ENCODE measurements at places on chromosomes 16 and 17. TPM values are rescaled to one million over a fixed set of nuclear protein-coding genes. Genes with fewer than 3 reads are reported as not detected.
A peak's percentile ranks its signal among the peaks of the same experiment; 100 is the strongest.

- H3K4me3 ChIP-seq, result no peak overlapping the region
- H3K36me3 ChIP-seq, result no peaks in the 10 kb centered on the region
- no peak overlapping the region for H3K27ac ChIP-seq
- no peaks in the 10 kb centered on the region for H3K4me1 ChIP-seq
These were observed 127.8 kb downstream of the OR1D5 start for GRCh38 chr17:2935632-2936031.

- H3K4me1 ChIP-seq, result no peaks in the 10 kb centered on the region
- DNase-seq, result no peak
- H3K27me3 ChIP-seq, result no peaks in the 10 kb centered on the region
- no peak overlapping the region for H3K27ac ChIP-seq
These were observed 394.3 kb downstream of the CDH13 start for GRCh38 chr16:83021045-83021444.

- no peaks in the 10 kb centered on the region for H3K4me1 ChIP-seq
- H3K27me3 ChIP-seq, result no peaks in the 10 kb centered on the region
- no peak overlapping the region for H3K4me3 ChIP-seq
- no peak overlapping the region for H3K27ac ChIP-seq
- H3K36me3 ChIP-seq, result peaks cover 14% of the 10 kb centered on the region
These were observed 34.9 kb upstream of the CACNG5 start for GRCh38 chr17:66799849-66800537.

DNA sequence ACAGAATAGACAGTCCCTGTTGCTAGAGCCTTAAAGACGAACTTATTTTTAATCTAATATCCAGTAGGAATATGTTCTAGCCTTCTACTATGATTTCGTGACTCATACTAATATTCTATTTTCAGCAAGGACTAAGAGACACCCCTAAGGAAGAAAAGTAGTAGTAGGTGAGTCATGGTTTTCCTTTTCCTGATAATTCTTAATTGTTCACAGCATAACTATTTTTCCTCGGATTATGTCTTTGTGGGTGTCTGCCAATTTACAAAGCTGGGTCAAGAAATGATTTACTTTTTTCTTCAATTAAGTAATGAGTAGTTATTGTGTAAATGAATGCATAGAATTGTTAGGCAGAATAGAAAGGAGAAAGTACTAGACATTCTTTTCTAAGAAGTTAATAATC lies 292.2 kb downstream of the TOX3 start:
- no peak for DNase-seq
- no peak overlapping the region for H3K4me3 ChIP-seq
- H3K4me1 ChIP-seq, result no peaks in the 10 kb centered on the region
- H3K36me3 ChIP-seq, result no peaks in the 10 kb centered on the region
- no peak overlapping the region for H3K27ac ChIP-seq
- no peaks in the 10 kb centered on the region for H3K27me3 ChIP-seq

- no peaks in the 10 kb centered on the region for H3K27me3 ChIP-seq
- no peaks in the 10 kb centered on the region for H3K4me1 ChIP-seq
- H3K36me3 ChIP-seq, result no peaks in the 10 kb centered on the region
- H3K4me3 ChIP-seq, result no peak overlapping the region
- no peak for DNase-seq
- H3K27ac ChIP-seq, result no peak overlapping the region
These were observed 197.1 kb downstream of the KCNJ2 start for GRCh38 chr17:70366386-70366785.

DNA sequence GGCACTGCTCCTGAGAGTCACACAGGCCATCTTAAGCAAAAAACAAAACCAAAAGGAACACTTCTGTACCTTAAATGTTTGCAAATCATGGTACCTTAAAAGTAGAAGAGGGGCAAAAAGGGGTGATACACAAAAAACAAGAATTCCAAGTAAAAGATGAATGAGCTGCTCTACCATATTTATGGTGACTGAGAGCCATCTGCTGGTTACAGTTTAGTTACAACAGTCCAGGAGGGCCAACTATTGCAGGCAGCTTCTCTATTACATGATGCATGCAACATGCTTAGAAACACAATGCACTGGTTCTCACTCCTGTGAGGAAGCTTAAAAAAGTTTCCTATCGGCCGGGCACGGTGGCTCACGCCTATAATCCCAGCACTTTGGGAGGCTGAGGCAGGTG lies 53.5 kb downstream of the STX8 start:
- no peak overlapping the region for H3K27ac ChIP-seq
- H3K4me3 ChIP-seq, result no peak overlapping the region
- no peak for DNase-seq
- H3K36me3 ChIP-seq, result no peaks in the 10 kb centered on the region

DNA sequence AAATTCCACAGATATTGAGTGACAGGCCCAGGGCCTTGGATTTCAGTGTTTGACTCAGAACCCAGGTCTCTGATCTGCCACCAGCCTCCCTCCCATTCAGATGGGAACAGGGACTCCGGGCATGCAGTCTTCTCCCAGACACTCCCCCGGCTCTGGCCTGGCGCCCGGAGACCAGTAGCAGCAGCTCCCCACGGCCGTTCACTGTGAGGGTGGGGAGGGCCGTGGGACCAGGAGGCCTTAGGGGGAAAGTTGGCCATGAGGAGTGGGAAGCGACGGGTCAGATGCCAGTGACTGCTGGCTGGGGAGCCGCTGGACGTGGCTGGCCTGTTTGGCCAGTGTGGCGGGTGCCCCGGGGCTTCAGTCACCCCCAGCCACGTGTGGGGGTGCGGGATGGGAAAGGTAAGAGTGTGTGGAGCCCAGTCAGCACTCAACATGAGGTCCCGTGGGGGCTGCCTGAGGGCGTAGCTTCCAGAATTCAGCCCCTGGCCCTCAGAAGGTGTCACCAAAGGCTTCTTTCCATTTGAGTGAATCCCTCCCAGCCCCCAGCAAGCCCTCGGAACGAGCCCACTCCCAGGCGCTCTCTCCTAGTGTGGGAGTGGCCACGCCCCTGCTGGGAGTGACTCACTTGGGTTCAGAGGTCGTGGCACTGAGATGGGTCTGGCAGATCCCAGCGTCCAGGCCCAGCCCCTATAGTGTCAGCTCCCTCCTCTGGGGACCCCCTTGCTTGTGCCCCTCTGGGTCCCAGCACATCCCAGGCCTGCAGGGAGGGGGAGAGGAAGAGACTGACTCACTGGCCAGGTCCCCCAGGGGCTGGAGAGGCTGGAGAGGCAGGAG lies 309.4 kb downstream of the SEC14L1 start:
- no peaks in the 10 kb centered on the region for H3K27me3 ChIP-seq
- peak overlapping the region; percentile 82 for H3K27ac ChIP-seq
- no peaks in the 10 kb centered on the region for H3K36me3 ChIP-seq
- no peak for DNase-seq

GRCh38 chr16:14196539-14196938 lies 125.4 kb downstream of the MRTFB start:
- peaks cover 5% of the 10 kb centered on the region for H3K4me1 ChIP-seq
- H3K27ac ChIP-seq, result peak overlapping the region; percentile 47
- no peak for DNase-seq
- no peak overlapping the region for H3K4me3 ChIP-seq

DNA sequence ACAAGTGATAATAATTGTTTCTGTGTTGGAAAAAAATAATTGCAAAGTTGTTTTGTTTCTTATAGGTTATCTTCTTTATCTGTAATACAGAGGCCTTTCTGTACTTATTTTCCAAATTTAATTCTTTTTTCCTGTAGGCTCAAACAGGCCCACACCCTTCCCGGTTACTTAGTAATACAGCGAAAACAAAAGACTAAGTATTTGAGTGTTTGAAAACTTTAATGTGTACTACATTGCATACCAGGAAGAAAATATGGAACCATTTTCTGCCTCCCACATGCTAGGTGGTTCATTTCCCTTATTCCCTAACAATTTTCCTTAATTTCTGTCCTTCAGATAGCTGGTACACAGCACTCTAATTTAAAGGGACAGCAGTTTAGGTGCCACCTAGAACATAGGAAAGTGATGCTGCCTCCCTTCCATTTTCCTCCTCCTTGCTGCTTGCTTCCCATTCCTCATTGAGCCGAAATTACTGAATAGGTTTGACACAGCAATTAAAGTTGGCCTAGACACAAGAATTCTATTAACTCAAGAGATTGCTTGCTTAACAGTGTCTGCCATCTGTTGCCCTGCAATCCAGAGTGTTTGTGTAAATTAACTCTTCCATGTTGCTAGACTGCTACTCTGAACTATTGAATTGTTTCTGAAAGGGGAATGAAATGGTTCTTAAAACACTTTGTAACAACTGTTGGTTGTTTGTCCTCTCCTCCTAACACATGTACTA lies 24.2 kb downstream of the CYB5B start:
- H3K4me1 ChIP-seq, result peaks cover 45% of the 10 kb centered on the region
- H3K4me3 ChIP-seq, result no peak overlapping the region
- peaks cover 22% of the 10 kb centered on the region for H3K36me3 ChIP-seq
- H3K27me3 ChIP-seq, result no peaks in the 10 kb centered on the region
- no peak for DNase-seq

GRCh38 chr17:59903455-59903854 lies 10.5 kb downstream of the RPS6KB1 start:
- no peaks in the 10 kb centered on the region for H3K4me1 ChIP-seq
- no peak overlapping the region for H3K27ac ChIP-seq
- peaks cover 9% of the 10 kb centered on the region for H3K36me3 ChIP-seq
- no peaks in the 10 kb centered on the region for H3K27me3 ChIP-seq
- DNase-seq, result no peak

- no peaks in the 10 kb centered on the region for H3K4me1 ChIP-seq
- DNase-seq, result no peak
- H3K36me3 ChIP-seq, result no peaks in the 10 kb centered on the region
- H3K4me3 ChIP-seq, result no peak overlapping the region
These were observed 18.0 kb downstream of the HS3ST3B1 start for GRCh38 chr17:14318918-14319205.

GRCh38 chr16:51442141-51442870 lies 291.2 kb upstream of the SALL1 start:
- H3K4me3 ChIP-seq, result no peak overlapping the region
- H3K27ac ChIP-seq, result no peak overlapping the region
- no peak for DNase-seq
- no peaks in the 10 kb centered on the region for H3K4me1 ChIP-seq

- peak within 1 kb of the TSS; percentile 85 for H3K27ac ChIP-seq
- peaks cover 27% of the 10 kb centered on the region for H3K4me1 ChIP-seq
- H3K27me3 ChIP-seq, result no peaks in the 10 kb centered on the region
- H3K36me3 ChIP-seq, result no peaks in the 10 kb centered on the region
- DNase-seq, result peak; percentile 91
These were observed at the start of gene ORAI3 for GRCh38 chr16:30948667-30949649. ORAI3 (plus strand) TSS chr16:30949068; CDS start chr16:30949290, 222 bp downstream.

- H3K36me3 ChIP-seq, result no peaks in the 10 kb centered on the region
- no peak for DNase-seq
- H3K4me3 ChIP-seq, result no peak overlapping the region
- no peaks in the 10 kb centered on the region for H3K4me1 ChIP-seq
- H3K27ac ChIP-seq, result no peak overlapping the region
These were observed 14.8 kb upstream of the C17orf113 start for GRCh38 chr17:42065201-42065600.

- no peak for DNase-seq
- no peaks in the 10 kb centered on the region for H3K36me3 ChIP-seq
- no peak overlapping the region for H3K4me3 ChIP-seq
- H3K4me1 ChIP-seq, result no peaks in the 10 kb centered on the region
These were observed 68.3 kb upstream of the ALOX12 start for GRCh38 chr17:6927290-6928126.

DNA sequence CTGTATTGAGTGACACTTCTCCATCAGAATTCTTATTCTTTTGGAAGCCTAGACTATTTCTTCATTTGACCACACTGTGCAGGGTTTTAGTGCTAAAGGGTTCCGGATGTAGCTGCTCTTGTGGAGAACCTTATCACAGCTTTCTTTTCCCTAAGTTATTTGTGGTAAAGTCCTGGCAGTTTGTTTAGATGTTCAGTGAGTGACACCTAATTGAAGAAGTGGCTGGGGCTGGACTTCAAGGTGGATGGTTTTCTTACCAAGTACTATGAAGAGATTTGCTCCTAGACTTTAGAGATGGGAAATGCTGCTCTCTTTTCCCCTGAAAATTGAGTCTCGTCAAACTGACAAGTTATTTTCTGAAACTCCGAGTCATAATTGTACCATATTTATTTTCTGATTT lies 144.0 kb upstream of the TBX2 start:
- no peak overlapping the region for H3K4me3 ChIP-seq
- H3K36me3 ChIP-seq, result no peaks in the 10 kb centered on the region
- H3K4me1 ChIP-seq, result peaks cover 34% of the 10 kb centered on the region

BAHCC1 gene
- 23.3 TPM for total RNA-seq

SULT1A2 gene
- total RNA-seq, result 13.0 TPM

RAMP2 gene
- total RNA-seq, result 114 TPM

OR1E2 gene
- not detected for total RNA-seq

CDH15 gene
- total RNA-seq, result 0.43 TPM

CACNG1 gene
- not detected for total RNA-seq

NPIPA8 gene
- 0.67 TPM for total RNA-seq

All from upper lobe of right lung (tissue), 1 donor.